ENCODE measurements at places on chromosomes 7 and 10.

GRCh38 chr10:113020475-113020753 lies 70.4 kb downstream of the TCF7L2 start:
- DNase-seq, result no peak

GRCh38 chr7:78587443-78588044 lies 789.0 kb downstream of the PHTF2 start:
- DNase-seq, result peak; percentile 69

DNA sequence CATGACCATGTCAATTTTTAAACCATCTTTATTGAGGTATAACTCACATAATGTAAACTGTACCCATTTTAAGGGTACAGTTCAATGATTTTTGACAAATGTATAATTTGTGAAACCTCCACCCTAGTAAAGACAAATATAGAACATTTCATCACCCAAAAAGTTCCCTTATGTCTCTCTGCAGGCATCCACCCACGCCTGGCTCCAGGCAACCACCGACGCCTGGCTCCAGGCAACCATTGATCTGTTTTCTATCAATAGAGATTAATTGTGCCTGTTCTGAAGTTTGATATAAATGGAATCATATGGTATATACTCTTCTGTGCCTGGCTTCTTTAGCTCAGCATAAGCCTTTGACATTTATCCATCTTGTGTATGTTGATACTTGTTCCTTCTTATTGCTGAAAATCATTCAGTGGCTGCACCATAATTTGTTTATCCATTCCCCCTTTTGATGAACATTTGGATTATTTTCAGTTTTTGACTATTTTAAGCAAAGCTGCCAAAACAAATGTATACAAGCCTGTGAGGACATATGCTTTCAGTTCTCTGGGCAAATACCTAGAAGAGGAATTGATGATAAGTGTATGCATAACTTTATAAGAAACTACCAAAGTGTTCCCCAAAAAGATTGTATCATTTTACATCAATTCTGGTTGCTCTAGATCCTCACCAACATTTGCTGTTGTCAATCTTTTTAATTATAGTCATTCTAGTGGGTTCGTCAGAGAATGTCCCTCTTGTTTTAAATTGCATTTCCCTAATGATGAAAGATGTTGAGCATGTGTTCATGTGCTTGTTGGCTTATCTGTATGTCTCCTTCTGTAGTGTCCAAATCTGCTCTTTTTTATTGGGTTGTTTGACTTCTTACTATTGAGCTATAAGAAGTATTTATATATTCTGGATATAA lies 55.7 kb upstream of the HECTD2 start:
- no peak for DNase-seq

DNA sequence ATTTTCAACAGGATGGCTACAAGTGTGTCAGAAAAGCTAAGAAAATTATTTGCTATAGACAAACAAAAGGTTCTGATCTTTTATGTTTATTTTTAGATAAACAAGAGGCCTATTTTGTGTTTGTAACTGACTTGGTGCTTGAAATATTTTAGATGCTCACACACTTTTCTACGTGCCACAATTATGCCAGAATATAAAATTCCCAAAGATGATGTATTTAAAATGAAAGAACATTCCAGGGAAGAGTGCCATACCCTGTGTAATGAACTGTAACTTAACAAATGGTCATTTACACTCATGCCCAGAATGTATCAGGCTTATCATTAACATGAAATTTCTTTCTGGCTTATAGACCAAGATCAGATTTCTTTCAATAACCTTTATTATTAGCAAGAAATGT lies 144.9 kb upstream of the MTPN start:
- DNase-seq, result no peak

DNA sequence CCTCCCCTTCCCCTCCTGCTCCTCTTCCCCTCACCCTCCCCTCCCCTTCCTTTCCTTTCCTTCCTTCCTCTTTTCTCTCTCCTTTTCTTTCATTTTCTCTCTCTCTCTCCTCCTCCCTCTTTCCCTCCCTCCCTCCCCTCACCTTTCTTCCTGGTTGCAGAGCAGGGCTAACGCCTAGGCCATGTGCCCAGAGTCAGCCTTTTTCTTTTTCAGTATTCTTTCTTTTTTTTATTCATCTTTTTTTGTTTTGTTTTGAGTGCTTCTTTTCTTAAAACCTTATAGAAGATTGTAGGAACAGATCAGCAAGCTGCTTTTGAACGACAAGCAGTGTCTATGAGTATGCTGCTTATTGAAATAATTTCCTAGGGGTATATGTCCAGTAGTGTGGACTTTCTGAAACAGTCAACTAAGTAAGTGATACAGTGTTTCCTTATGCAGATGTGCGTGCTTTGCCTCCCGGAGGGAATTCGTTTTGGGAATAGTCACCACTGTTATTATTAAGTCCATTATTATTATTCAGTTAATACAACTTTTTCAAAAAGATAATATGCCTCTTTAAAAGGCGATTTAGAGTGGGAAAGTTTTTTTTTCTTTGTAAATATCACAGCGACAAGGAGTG lies 219.2 kb downstream of the CAMK1D start:
- DNase-seq, result no peak

GRCh38 chr10:103184615-103185014 lies 8.5 kb downstream of the NT5C2 start:
- DNase-seq, result no peak

- DNase-seq, result no peak
Measured at GRCh38 chr7:25906003-25906402, 246.0 kb upstream of the NFE2L3 start.

Data from A172 (cell line).